ENCODE measurements at places on chromosomes 6 and 20.

GRCh38 chr6:45507186-45507585 is 129.5 kb upstream of the SUPT3H start:
- no peak for DNase-seq

DNA sequence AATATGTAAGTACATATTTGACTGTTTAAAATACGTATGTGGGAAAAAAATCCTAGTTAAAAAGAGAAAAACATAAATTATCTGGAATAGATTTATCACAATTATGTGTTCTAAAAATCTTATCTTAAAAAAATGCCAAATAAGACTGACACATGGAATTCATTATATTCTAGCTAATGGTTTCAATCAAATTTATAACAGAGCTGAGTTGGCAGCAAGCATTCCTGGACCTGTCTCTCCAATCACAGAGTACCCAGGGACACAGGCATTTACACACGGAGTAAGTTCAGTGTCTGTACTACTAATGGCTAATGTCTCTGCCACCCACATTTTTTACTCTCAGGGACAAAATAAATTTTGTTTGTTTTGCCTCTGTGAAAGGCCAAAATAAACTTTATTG is 122.3 kb downstream of the RPS12 start:
- DNase-seq: no peak

DNA sequence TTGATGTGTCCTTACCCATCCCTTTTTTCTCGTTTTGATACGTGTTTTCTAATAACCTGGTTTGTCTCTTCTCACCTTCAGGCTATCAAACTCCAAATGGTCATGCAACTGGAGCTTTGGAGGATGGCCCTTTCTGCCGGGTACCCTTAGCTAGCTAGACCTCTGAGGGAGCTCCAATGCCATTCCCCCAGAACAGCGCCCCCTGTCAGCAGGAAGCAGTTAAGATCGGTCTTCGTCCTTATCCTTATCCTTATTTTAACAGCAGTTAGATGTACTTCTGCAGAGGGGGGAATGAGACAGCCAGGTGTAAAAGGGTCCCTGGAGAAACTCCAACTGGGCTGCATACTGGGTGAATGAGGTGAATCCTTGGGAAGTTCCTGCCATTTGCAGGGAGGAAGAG is 37.2 kb downstream of the SEL1L2 start:
- no peak for DNase-seq

DNA sequence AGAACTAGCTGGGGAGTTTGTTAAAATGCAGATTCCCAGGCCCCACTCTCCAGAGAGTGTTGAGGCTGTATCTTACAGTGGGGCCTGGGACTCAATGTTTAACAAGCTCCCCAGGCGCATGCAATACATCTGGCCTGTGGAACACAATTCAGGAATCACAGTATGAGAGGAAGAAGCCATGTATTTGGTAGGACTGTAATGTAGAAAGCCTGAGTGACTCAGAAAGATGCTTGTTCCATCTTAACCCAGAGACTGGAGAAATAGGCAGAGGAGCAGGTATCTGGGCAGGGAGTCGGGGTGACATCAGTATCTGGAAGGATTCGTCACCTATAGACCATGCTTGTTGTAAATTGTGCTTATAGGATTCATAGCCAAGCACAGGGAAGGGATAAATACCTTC is 90.5 kb downstream of the UNC5CL start:
- no peak for DNase-seq

DNA sequence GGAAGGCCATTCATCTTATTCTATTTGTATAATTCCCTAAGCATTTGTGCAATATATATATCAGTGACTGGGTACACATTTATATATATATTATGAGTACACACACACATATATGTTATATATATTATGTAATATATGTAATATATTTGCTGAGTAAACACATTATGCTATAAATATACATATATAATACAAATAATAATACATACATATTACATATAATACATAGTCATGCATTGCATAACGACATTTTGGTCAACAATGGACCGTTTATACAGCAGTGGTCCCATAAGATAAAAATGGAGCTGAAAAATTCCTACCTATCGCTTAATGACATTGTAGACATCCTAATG is 11.4 kb upstream of the TMEM170B start:
- no peak for DNase-seq

GRCh38 chr6:158279615-158280014 is 32.6 kb upstream of the TULP4 start:
- DNase-seq: no peak

DNA sequence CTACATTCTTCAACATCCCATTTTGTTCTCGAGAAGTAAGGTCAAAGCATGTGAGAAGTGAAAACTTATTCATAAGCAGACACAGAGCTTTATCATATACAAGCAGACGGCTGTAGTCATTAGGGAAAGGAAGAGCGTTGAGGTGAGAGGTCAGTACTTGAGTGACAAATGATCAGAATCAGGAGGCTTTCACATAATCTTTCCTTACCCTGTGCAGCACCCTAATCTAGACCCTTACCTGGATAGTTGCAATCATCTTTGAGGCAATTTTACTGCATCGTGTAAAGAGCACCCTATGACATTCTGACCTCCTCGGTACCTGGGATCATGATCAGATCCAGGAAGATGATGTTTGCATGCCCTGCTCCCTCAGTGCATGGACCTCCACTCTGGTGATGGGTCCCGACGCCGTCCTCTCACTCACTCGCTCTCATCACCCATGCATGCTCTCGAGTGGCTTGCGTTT is 62.7 kb downstream of the RNF182 start:
- no peak for DNase-seq

- DNase-seq: no peak
Measured at GRCh38 chr6:90663873-90664272, 77.0 kb upstream of the MAP3K7 start.

DNA sequence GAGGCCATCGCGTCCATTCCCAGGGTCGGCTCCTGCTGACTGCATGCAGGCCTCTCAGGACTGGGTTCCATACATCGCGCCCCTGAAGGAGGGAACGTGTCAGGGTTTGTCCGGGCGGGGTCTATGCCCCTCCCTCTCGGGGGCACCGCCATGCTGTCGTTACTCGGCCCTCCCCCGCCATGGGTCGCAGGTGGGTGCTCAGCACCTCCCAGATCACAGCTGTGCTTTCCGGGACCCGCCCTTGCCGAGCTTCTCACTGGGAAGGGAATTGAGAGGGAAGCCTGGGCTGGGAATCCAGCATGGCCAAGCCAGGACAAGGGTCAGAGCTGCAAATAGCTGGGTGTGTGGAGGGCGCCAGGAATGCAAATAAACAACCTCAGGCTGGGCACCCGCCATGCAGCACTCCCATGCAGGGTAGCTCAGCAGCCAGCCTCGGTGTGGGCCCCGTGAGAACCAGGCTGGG is at the start of gene FRMD1:
Gene FRMD1, minus strand, starts transcription at position 270 of the 463 bp plus-strand sequence. Its CDS starts 118 bp downstream, at position 152.
- DNase-seq: no peak

DNA sequence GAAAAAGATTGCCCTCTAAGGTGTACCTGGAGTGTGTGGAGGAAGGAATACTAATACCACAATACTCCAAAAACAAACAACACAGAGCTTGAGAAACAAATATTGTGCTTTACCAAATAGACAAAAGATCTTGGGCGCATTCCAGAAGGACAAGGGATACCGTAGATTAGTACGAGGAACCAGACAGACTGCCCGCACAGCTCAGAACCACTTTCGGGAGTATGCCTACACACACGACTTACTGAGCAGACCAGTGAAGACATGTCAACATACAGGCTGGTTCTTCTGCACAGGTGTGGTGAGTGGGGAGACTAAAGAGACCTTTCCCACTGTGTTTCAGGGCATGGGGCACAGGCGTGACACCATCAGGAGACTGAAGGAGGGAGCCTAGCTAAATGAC is 15.8 kb upstream of the FOXQ1 start:
- DNase-seq: no peak

GRCh38 chr20:57563522-57563921 is 2.6 kb downstream of the PCK1 start:
- no peak for DNase-seq

DNA sequence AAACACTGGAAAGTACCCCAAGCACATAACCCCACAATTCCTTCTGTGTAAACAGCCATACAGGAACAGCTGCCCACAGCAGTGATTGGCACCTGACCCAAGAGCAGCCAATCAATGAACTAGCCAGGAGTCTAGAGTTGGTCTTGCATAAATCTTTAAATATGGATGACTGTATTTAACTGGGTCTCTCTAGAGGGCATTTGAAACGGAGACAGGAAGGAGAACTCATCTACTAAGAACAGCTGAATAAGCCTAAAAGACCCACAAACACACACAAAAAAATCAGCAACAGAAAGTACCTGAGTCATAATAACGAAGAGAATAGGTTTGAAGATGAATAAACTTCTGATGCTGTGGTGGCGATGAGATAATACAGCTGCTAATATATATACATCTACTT is 49.0 kb upstream of the ASF1A start:
- no peak for DNase-seq

DNA sequence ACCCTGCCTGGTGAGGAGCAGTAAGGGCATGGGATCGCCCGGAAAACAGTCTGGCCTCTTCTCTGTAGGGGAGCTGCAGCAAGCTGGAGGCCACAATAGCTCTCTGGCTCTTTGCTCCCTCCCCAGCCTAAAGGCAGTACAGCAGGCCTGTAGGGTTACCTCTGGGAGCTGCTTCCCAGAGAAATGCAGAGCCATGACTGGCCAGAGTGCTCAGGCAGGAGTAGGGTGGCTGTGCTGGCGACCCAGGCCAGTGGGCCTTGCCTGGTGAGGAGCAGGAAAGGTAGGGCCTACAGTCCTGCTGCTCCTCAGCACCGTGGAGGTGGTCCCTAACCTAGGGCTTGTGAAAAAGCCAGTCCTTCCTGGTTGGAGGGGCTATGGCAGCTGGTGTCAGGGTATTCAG is 129.9 kb upstream of the CHD6 start:
- no peak for DNase-seq

GRCh38 chr6:21767891-21768648 is 174.5 kb downstream of the SOX4 start:
- no peak for DNase-seq

- DNase-seq: no peak
Measured at GRCh38 chr6:122007339-122007738, 392.1 kb upstream of the HSF2 start.

DNA sequence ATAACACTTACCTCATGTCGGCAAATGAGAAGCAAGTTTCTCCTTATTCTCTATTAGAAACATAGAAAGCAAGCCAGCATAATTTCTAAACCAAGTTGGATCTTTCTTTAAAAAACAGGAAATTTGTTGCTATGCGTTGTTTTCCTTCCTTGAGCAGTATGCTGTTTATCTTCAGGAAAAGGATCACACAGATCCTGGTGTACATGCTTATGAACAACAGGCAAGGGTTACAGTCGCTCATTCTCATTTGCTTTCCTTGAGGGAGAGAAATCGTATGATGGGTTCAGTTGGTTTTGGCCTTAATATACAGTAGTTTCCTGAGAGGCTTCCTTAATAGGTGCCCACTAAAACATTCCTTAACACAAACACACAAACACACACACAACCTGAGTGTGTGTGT is 118.8 kb downstream of the FYN start:
- DNase-seq: no peak

GRCh38 chr6:20497216-20498040 is 36.8 kb upstream of the CDKAL1 start:
- DNase-seq: no peak

- no peak for DNase-seq
Measured at GRCh38 chr6:107866606-107867301, 42.6 kb upstream of the SCML4 start.

DNA sequence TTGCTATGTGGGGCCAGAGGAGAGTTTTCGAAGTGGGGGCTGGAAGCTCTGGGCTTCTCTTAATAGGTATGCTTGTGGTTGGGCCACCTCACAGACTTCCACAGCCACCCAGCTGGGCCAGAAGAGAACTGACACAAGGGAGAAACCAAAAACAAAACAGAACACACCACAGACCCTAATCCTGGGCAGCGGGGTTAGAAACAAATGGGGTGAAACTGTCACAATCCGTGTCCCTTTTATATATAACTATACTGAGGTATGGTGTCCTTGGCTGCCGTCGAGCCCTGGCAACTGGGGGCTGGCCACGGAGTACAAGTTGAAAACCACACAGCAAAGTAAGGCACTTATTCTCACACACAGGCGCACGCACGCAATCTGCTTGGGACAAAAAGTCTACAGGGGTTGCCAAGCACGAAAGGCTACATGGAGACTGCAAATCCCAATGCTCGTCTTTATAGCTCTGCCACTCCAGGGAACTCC is 78.3 kb downstream of the TRAM2 start:
- no peak for DNase-seq

- no peak for DNase-seq
Measured at GRCh38 chr20:35947489-35947888, 6.8 kb downstream of the SCAND1 start.

DNA sequence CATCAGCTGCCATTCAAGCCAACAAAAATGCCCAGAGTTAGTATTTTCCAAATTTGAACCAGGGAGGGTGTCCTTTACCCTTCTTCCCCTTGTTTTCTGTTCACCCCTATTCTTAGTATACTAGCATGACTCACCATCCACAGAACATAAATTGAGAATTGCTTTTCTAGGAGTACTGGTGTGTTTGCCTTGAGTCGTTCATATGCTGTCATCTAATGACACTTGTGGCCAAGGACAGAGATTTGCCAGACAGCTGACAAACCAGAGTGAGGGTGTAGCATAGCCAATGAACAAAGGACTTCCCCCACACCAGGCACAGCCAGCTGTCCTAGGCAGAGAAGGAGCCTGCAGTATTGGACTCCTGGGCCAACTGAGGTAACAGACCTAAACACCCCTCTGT is 62.2 kb downstream of the FILIP1 start:
- DNase-seq: no peak

DNA sequence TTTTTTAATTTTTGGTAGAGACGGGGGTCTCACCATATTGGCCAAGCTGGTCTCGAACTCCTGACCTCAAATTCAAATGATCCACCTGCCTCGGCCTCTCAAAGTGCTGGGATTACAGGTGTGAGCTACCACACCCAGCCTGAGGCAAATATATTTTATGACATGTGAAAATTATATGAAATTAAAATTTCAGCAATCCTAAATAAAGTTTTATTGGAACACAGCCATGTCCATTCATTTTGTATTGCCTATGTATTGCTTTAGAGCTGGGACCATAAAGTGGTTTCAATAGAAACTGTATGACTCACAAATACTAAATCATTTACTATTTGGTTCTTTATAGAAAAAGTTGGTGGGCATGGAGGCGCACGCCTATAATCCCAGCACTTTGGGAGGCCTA is 32.0 kb upstream of the GCM1 start:
- DNase-seq: no peak

DNA sequence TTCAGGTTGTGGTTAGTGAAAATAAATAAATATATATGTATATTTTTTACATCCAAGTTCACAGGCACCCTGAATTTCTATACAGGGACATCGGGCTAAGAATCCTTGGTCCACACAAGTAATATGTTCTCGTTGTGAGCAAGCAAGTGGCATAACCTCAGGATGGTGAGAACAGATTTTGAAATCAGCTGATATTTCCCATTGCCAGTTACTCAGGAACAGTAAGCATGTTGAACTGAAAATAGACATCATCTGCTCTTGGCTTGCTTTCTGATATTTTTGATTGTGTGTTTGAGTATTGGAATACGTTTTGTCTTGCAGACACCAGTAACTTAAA is 87.7 kb downstream of the TRMT6 start:
- no peak for DNase-seq

All from posterior cingulate gyrus (tissue), 11 donors.